Effector memory CD4-positive, alpha-beta T cell (primary cell): ENCODE measurements at places on chromosomes 3 and 15.

GRCh38 chr3:42491881-42492507 is 10.4 kb upstream of the VIPR1 start:
- DNase-seq = no peak

DNA sequence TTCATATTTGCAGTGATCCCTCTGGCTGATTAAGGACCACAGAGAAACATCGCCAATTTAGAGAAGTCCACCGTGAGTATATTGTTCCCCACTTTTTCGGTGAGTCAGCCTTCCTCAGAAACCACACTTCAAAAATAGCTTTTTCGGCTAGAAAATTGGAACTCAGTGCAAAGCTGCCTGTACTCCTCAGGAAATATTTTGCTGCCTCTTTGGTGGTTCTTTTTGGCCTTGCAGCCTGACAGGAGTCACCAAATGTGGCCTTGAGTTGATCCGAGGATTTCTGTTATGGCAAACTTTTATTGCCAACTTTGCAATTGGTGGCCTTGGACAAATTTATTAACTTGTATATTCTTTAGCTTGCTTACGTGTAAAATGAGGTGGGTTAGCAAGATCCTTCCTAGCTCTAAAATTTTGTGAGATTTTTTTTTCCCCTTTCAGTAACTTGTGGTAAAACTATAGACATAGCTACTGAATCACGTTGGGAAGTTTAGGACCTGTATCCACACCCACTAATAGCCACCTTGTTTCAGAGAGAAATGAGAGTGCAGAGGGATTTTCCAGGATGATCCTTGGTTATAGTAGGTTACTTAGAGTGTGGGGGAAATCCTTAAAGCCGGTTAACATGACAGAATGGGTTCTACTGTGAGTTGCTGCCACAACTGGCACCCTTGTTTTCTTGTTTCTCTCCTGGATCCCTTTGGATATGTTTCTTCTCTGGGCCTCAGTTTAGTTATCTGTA is 9.9 kb downstream of the ARL6IP5 start:
- no peak for DNase-seq

DNA sequence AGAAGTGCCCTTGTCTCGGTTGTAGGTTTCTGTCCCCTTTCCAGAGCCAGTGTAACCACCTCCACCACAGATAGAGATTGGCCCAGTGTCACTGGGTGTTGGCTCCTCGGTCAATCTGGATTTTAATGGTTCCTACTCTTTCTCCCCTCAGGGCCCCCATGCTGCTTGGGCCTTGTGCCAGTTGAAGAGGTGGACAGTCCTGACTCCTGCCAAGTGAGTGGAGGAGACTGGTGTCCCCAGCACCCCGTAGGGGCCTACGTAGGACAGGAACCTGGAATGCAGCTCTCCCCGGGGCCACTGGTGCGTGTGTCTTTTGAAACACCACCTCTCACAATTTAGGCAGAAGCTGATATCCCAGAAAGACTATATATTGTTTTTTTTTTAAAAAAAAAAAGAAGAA is 75.2 kb downstream of the BOC start:
- DNase-seq = no peak

DNA sequence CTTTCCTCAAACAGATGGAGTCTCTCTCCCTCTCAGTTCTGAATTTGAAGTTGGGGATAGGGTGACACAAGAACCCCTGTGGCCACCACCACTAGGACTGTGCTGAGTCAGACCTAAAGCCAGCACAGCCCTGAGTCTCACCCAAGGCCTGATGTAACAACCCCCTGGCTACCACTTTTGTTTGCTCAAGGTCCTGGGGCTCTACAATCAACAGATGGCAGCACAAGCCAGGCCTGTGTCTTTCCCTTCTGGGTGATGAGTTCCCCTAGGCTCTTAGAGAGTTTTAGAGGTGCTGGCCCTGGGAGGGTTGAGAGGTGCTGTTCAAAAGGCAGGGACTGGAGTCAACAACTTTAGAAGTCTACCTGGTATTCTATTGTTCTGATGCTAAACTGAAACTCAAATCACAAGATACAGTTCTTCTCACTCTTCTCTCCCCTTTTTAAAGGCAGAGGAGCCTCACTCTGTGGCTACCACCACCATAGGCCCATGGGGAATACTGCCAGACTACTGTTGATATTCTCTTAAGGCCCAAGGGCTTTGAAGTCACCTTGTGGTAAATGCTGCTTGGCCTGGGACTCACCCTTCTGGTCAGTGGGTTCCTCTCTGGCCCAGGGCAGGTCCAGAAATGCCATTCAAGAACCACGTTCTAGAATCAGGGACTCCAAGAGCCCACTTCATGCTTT is 6.5 kb downstream of the OR5K4 start:
- DNase-seq = no peak

DNA sequence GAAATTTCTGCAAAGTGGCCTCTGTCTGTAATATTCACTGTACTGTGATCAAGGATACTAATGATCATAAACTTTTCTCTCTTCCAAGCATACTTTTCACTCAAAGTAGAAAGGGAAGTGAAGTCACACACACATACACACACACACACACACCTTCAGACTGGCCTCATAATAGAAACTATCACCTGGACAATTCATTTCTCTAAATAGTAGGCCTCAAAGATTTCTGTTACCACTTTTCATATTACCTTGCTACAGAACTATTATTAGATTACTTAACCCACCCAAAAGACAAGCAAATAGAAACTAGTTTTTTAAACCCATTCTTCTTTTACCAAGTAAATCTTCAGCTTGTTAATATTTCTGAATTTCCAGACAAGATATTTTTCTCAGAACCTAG is 12.2 kb downstream of the CPB1 start:
- DNase-seq = no peak

DNA sequence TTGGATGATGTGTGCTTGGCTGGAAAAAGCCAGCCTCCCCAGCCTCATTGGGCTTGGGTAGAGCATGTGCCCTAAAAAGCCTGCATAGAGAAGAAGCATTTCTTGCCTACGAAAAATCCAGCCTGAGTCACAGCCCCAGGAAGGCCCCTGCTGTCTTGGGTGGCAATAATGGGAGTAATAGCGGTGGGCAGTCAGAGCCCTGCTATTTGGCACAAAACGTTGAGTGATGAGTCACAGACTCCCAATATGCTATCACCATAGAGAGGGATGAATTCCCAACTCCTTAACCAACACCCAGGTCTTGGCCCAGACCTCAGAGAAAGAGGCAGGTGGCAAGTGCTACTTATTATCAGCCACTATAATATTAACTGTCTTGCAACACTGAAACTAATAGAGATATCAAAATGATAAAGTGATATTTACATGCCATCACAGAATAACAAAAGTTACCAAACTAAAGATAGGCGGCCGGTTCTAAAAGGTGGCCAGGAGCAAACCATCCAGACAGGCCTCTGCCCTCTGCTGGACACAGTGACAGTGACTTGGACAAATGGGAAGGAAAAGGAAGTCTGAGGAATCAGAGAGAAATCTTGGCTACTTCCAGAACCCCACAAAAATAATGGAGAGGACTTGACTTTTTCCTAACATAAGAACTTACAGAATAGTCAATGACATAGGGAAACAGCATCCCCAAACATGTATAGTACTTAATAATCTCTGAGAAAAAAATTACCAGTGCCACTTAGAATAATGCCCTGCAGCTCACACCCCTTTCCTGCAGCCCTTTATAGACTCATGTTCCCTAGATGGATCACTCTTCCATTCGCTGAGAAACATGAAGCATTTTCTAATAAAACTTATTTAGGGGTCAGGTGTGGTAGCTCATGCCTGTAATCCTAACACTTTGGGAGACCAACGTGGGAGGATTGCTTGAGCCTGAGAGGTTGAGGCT is 51.9 kb upstream of the MUC13 start:
- no peak for DNase-seq

GRCh38 chr3:99850608-99851007 is 32.9 kb downstream of the CMSS1 start:
- DNase-seq = no peak

GRCh38 chr15:79071901-79072300 is 18.7 kb downstream of the RASGRF1 start:
- DNase-seq = no peak

DNA sequence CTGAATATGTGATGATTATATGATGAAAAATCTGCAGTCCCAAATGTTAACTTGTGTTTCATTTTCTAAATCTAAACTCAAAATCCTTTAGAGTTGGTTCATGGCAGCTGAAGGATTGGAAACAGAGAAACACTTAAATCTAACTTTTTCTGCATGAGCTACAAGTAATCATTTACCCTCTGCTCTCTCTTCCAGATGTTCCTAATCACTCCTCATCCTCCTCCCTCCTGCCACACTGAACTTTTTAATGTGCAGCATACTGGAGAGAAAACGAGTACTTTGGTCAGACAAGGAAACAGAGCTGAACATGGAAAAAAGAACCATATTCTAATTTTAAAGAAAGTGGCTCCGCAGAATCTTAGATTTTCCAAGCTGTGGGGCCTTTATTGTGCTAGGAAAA is 321.2 kb upstream of the COL8A1 start:
- no peak for DNase-seq

GRCh38 chr15:85625166-85625830 is 169.4 kb downstream of the KLHL25 start:
- DNase-seq = no peak

- no peak for DNase-seq
Measured at GRCh38 chr3:54756330-54756731, 171.5 kb downstream of the LRTM1 start.

- DNase-seq = no peak
Measured at GRCh38 chr3:100725935-100726513, 16.7 kb downstream of the TFG start.

DNA sequence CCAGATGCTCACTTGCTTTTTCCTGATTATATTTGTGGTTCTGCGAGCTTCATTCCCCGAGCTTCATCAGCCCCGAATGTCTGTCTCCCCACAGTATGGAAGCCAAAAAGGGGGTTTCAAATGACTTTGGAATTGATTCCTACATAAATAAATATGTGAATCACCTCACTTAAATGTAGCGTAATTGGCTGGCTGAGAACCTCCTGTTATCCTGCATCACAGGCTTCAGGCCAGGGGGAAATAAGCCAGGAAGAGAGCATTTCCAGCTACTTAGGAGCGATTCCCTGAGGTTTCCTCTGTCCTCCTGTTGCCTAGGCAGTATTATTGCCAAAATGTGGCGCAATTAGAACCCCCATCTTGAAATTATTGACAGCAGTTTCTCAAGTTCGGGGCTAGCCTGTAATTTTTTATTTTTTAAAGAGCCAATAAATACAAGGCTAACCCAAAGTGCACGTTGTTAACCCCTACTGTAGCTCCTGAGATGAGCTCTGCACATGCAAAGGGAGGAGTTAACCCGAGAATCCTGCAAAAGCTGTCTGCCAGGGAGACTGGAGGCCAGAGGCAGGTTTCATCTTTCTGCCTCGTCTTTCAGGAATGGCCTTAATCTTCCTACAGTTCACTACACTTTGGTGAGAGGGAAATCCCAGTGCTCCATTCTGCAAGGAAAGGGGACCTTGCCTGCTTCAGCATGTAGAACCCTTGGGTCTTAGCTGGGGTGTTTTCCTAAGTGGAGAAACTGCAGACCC is 148.2 kb downstream of the ADAMTS9 start:
- DNase-seq = no peak

GRCh38 chr3:105118905-105119304 is 247.8 kb upstream of the ALCAM start:
- DNase-seq = no peak

- no peak for DNase-seq
Measured at GRCh38 chr3:23667536-23668429, 138.0 kb upstream of the UBE2E1 start.

GRCh38 chr3:193165431-193166120 is 75.4 kb upstream of the PLAAT1 start:
- no peak for DNase-seq

- DNase-seq = no peak
Measured at GRCh38 chr3:78154521-78155186, 1114.8 kb downstream of the ROBO2 start.

- DNase-seq = no peak
Measured at GRCh38 chr15:29208352-29208751, 61.3 kb downstream of the NSMCE3 start.

DNA sequence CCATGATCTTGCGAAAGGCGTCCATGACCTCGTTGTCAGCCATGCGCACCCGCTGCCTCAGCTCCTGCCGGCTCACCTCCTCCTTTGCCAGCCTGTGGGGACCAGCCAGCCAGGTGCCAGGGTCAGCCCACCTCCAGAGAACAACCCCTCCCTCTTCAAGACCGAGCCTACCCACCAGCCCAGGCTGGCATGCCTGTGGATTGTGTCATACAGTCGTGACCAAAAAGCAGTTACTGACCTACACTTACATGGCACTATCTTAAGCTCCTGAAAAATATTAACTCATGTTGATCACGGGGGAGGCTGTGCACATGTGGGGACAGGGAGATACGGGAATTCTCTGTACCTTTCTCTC is 10.7 kb upstream of the CAMK1 start:
- DNase-seq = no peak

DNA sequence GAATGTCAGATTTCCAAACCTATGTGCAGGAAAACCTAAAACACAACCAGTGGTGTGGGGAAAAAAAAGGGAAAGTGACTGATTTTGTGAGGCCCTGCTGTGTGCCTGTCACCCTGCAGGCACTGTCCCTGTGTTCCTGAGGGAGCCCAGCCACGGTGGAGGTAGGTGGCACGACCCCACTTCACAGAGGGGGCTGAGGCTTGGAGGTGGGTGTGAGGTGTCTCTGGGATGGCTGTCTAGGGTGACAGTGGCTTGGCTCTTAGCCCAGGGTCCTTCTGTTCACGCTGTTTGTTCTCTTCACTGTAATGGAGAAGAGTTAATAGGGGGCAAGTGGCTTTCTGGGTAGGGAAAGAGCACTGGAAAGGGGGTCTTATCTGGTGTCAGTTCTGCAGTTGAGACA is 22.6 kb downstream of the RASGRF1 start:
- no peak for DNase-seq

GRCh38 chr3:124351430-124352148 is 359.7 kb upstream of the ROPN1 start:
- no peak for DNase-seq

GRCh38 chr3:143538577-143538981 is 309.7 kb downstream of the SLC9A9 start:
- no peak for DNase-seq

- DNase-seq = no peak
Measured at GRCh38 chr3:128870347-128870746, 9.1 kb upstream of the ACAD9 start.

DNA sequence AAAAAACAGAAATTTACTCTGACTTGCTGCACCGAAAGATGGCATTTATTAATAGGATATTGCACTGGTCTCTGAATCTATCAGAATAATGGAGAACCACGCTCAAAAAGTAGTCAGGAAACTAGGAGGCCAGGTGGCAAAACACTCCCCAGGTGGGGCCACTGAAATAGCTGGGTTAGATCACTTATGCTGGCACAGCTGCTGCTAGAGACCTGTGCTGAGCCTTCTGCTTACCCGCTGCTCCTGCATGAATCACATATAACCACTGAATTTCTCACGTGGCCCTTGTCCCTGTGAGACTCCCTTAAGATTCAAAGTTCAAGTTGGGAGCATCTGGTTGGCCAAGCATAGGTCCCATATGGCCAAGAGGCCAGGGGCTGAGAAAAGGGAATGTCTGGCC is 66.0 kb upstream of the OXTR start:
- no peak for DNase-seq

DNA sequence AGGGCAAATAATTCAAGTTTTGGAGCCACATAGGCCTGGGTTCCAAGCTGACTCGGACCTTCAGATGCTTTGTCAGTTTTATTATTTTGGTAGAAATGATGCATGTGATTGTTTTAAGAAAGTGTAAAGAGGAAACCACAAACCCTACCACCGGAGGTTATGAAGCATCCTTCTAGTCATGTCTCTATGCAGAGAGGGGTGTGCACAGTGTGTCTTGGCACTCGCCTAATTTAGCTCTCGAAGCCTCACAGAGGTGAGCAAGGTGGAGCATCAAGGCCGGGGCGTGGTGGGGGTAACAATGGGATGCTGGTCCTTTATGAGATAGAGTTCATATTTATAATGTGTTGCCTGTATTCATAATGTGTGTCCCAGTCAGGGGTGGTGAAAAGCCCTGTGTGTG is 63.7 kb upstream of the SMAD6 start:
- DNase-seq = no peak
